GM12864 (cell line): ENCODE measurements at places on chromosomes 3 and 15.

DNA sequence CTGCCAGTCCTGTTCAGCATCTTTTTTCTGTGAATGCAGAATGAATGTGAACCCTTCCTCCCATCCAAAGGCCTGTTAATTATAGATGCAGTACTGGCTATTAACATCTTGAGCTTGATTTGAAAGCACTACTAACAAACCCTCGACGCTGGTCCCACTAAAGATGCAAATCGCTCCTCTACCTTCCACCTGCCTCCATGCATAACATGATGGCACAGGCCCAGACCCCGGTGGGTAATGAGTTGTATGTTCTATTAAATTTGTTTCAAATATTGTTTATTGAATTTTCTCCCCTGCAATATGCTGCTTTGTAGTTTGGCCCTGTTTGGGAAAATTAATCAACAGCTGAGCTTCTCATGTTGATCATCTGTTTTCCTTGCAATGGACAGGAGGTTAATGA lies 69.3 kb downstream of the RAB11A start:
- DNase-seq, result no peak

DNA sequence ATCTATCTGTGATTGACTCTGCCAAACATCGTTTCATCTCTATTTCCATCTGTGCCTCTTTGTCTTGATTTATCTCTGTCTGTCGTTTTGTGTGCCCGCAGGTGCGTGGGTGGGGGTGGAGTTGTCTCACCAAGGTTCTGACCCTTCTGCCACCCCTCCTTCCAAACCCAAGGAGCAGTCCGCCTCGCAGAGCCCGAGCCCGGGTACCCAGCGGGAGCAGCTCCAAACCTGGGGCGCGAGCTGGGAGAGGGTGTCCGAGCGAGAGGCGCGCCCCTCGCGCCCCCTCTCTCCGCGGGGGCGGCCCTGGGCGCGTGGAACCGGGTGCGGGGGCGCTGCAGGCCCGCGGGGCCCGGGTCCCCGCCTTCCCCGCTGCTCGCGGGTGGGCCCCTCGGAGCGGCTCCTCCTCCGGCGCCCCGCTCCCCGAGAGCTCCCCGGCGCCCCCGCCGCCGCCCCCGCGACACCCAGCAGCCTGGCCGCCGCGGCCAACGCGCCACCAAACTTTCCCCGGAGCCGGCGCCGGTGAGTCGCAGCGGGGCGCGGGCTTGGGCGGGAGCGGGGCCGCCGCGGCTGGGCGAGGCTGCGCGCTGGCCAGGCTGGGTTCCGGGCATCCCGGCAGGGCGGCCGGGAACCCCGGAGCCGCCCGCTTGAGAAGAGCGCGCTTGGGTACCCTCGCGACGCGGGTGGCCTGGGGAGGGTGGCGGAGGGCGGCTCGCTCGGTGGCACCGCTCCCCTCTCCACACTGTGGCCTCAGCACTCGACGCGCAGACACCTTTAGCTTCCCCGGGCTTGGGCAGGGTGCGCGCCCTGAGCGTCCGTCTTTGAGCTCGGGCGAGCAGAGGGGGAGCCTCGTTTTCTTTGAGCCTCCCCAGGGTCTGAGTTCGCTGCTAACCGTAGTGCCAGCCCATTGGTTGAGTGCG lies at the start of gene HRH1:
TSS of gene HRH1 (plus strand) at position 458 of the 917 bp plus-strand sequence. CDS start 104,545 bp downstream, outside the sequence.
- no peak for DNase-seq

- DNase-seq, result no peak
Observed at GRCh38 chr15:94205366-94205765, 26.0 kb upstream of the MCTP2 start.

GRCh38 chr15:74762791-74763150 lies 14.1 kb downstream of the CYP1A2 start:
- no peak for DNase-seq

DNA sequence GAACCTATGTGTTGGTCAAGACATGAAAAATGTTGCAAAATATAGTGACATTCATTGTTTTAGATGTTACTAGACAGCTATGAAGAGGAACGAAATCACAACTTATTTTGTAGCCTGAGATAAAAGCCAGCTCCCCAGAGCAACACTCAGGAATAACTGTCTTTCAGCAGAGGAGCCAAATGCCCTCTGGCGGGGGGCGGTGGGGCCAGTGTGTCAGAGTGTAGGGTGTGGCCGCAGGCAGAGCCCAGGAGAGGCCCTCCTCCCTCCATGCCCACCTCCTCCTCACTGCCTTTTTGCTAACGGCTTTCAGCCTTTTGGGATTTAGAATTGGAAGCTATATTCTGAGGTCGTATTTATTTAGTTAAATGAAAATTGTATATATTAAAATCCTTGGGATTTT lies 16.9 kb downstream of the APOD start:
- DNase-seq, result no peak

- DNase-seq, result no peak
Observed at GRCh38 chr3:16262174-16262573, 2.6 kb downstream of the DPH3 start.

DNA sequence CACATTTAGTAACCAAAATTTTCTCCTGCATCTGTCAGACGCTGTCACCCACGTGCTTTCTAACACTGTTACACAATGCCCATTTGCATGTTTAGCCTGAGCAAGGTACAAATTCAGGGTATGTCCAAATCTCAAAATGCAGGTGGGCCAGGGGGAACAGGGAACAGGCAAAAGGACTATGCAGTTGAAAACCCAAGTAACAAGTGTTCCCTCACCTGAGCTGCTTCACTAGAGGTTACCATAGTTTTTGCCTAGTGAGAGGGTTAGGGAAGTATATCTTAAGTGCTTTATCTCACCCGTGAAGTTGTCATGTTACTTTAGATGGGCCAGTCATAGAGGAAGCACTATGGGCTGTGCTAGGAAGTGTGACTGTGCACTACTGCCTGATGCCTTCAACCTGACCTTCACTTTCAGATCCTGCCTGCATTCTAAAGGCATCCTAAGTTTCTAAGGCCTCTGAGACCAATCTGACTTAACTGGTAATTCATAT lies 6.0 kb upstream of the TMEM87A start:
- DNase-seq, result no peak

DNA sequence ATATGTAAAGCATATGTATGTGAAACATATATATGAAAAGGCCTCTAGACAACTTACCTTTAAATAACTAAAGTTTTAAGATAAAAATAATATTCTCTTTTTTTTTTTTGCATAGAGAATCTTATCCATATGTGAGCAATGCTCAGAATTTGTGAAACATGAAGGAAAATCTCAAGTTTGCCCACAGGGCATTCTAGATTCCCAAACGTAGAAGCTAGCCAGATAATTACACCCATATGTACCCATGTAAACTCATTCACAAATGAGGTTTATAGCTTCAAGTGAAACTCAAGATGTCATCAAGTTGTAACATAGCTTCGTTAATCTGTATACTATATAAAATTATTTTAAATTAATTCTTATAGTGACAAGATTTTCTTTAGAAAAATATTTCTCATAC lies 537.3 kb upstream of the NR2F2 start:
- DNase-seq, result no peak

GRCh38 chr3:182848906-182849305 lies 55.6 kb downstream of the ATP11B start:
- no peak for DNase-seq

- DNase-seq, result no peak
Observed at GRCh38 chr3:70716832-70717231, 404.4 kb upstream of the MDFIC2 start.

DNA sequence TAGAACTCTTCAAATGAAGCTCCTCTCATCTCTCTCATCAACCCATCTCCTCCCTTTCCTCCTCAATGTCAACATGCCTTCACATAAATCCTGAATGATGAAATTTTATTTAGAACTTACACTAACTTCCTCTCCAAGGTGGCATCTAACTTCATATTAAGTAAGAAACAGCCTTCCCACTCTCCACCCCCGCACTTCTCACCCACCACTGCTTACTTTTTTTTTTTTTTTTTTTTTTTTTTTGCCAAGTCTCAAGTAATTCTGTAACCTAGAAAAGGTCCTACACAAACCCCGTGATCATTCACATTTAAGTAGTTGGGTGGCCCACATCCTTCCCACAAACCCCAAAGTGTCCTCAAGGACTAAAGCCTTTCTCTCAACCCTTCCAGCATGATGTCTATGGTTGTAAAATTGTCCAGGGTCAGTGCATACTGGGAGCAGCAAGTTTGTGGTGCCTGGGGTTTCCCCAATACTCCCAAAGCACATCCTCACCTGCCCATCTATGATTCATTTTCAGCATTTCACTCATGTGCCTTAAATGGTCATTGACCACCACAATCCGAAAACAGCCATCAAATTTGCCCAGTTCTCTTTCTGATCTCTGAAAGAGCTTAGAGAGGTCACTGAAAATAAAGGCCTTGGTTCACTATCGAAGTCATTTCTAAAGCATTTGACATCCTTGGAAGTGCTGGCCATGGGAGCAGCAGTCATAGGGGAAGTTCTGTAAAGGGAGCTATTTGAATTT lies 47.2 kb downstream of the CD86 start:
- peak; percentile 75 for DNase-seq

GRCh38 chr3:111684640-111685039 lies 89.5 kb upstream of the ZBED2 start:
- no peak for DNase-seq
